ENCODE measurements at places on chromosomes 2 and 18.

DNA sequence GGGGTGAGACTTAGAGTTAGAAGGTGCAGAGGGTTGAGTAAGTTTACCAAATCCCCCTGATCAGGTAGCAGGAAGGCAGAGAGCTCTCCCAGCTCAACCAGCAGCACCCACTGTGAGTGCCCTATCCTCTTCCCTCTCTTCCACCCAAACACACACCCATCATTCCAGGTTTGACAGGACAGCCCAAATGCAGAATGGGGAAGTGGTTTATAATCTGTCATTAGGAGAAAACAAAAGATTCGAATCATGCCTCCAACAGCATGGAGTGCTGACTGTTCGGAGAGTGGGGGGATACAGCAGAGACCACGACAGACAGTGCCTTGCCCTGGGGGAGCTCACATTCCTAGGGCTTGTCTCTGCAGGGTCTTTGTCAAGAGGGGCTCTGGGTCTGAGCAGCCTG, 11.7 kb downstream of the CXCR2 start:
- no peak for DNase-seq

GRCh38 chr2:27086724-27087593, at the start of gene KHK:
TSS of gene KHK (plus strand) at chr2:27086772. CDS start at chr2:27087260, 488 bp downstream.
- no peak for DNase-seq

DNA sequence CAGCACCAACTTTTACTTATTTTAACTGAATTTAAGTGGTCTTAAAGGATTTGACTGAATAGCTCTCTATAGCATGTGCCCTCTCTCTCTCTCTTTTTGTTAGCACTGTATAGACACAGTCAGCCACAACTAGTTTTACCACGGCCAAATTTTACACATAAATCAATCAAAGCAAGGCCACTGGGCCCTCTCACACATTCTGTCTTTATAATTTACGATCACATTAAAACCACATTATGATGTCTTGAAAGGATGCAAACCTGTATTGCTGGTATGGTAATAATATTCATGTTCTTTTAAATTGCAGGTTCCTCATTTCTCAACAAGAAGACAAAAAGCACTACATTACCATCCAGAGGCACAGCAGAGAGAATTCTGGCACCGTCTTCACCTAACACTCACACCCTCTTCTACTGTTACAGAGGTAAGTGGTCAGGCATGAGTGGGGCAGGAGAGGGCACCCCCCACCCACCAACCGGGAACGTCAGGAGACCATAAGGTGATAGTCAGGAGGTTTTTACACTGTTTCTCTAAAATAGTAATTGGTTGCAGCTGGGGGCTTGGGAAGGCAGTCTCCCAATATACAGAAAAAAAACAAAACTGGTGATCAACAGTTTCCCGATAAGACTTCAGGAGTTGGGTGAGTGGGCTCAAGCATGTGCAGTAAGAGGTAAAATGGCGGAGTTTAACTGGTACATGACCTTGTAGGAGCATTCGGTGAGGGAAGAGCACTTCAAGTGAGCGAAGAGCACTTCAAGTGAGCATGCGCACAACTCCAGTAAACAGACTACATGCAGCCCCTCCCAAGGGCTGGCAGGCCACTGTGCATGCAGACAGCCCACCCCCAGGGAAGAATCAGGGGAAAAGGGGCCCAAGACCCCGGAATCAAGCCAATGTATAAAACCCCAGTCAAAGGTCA, 296.7 kb downstream of the PIEZO2 start:
- no peak for DNase-seq

DNA sequence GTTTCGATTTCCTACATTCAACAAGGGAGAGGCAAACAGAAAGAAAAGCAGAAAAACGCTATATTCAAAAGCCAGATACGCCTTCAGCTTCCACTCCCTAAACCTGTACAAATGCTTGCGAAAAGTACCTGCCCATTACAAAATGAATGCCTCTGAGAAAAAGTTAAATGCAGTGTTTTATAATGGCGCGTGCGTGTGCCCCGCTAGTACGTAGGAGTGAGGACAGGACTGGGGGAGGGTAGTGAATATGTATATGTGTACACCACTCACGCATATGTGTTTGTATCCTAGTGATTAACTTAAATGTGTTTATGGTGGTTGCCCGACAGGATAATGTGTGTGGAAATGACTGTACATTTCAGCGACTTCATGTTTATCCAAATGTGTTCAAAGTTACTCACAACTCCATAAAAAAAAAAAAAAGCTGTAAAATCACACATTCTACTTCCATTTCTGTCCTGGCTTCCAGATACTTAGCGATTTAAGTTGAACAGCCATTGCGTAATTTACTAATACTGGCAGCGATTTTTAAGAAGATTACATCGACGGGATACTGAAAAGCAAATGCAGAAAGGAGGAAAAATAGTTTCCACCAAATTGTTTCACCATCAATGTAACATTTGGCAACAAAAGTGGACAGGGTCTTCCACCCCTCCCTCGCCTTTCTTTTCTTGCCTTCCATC, 1.3 kb downstream of the NEUROD1 start:
- DNase-seq: no peak

- no peak for DNase-seq
These were observed 35.2 kb downstream of the E2F6 start for GRCh38 chr2:11430729-11431128.

DNA sequence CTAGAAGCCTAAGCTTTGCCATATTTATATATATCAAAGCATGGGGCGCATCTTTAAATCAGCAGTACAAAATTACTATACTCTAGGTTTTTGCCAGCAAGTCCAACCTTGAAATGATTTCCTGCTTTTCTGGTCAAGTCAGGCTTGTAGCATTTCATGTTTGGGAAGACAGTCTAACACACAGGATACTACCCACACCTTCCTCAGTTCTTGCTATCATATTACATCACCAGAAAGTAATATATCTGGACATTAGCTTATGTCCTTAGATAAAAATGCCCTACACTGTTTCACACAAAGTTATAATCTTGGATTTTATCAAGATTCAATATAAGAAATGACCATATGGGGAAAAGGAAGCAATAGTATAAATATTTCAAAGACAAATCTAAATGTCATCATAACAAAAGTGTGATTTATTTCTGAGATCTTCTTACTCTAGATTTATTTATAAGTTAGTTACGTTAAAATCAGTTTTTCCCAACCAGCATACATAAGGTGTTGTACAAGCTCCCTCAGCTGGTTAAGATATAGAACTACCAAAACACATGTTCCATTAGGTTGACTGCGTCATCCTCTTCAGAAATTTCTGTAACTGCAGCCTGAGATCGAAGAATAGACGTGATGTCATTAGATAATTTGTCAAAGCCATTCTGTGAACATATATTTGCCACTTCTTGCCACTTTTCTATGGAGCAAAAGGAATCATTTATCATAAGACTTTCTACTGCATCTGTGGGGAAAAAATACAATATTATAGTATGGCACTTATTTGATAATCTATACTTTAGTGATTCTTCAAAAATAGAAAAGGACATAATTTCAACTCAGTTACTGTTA, 56.6 kb downstream of the CLHC1 start:
- DNase-seq: peak; percentile 32

DNA sequence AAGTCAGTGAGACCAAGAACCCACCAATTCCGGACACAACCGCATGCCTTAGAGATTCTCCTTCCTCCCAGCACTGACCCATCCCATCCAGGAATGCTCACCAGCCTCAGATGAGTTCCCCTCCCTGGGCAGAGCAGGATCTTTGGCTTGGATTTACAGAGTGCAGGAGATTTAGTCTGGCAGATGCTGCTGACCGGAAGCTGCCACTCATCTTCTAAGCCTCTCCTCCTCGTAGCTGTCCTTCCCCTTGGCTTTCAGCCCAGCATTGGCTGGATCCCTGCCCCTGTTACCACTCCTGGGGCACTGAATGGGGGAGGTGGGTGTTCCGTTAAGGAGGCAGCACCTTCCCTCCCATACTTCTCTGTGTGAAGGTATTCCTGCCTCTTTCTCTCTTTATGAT, 53.2 kb downstream of the VWA3B start:
- no peak for DNase-seq

DNA sequence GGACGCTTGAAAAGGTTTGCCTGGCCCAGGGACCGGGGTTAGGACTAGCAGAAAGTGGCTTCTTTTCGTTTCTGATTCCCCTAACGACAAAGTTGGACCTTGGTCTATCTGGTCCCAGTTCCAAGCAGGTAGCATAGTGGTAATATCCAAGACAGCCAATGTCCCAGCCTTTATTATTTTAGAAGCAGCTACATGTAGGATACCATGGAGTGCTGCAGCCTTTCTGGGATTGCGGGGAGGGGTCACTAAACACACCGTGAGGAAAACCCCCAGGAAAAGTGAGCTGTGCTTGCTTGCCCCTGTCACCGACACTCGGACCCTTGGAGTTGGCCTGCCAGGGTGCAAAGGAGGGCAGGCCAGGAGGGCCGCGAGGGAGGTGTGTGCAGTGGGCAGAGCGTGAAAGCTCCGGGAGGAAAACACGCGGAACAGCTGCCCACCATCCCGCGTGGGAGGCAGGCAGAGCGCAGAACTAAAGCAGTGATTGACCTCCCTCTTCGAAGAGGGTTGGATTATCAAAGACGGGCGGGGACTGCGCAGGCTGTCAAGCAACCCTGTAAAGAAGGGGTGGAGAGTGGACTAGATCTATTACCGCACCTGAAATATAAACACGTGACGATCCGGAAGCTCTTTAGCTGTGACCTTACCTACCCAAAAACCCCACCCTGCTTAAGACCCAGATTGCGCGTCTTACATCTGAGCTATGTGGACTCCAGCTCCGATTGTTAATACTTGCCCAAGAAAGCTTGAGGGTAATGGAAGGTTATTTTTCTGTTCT, 624 bp upstream of the MAP4K3 start:
- no peak for DNase-seq

- no peak for DNase-seq
These were observed 47.8 kb upstream of the TEX51 start for GRCh38 chr2:126850940-126851339.

DNA sequence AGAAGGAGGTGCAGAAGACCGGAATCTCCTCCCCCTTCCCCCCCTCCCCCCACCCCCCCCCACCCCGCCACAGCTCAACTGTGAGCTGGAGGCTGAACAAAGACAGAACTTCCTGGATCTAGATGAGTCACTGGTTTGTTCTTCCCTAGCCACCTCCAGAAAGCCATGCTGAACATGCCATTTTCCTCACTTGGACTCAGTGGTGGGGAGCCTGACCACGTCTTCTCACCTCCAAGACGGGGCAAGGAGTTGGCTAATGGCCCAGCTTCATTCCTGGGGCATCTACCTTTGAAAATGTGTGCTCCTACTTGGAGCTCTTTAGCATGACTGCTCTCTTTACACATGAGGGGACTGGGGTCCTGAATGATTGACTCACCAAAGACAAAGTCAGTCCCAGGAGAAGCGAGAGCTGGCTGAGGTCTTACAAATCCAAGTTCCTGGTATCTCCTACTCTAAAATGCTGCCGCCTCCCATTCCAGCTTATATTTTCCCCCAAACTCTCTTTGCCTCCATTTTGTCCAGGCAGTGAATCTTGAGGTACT, 22.6 kb upstream of the FZD5 start:
- DNase-seq: no peak

DNA sequence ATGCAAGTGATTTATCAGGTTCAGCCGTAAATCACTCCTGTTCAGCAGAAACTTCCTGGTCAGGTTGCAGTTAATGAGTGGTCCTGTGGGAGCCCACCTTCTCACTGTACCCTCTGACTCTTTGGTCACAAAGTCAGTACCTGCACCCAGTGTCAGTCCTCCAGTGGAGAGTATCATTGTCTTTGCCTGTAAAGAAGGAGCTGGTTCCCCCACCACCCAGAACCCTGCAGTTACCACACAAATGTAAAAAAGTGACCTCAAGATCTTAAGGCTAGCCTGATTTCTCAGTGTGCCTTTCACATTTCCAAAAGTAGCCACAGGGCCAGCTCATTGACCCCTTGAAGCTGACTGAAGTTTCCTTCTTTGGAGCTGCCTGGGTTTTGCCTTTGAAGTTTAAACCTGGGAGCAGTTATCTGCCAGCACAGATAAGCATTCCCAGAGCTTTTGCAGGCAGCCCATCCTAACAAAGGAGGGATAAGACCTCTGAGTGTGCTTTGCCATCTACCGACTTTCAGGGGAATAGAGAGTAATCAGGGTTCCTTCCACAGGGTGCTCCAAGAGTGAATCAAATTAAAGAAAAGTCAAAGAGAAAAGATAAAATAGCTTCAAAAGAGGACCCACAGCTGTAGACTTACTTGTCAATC, 725.2 kb downstream of the CPS1 start:
- no peak for DNase-seq

GRCh38 chr18:49813069-49813318, 339 bp downstream of the ACAA2 start:
- no peak for DNase-seq

DNA sequence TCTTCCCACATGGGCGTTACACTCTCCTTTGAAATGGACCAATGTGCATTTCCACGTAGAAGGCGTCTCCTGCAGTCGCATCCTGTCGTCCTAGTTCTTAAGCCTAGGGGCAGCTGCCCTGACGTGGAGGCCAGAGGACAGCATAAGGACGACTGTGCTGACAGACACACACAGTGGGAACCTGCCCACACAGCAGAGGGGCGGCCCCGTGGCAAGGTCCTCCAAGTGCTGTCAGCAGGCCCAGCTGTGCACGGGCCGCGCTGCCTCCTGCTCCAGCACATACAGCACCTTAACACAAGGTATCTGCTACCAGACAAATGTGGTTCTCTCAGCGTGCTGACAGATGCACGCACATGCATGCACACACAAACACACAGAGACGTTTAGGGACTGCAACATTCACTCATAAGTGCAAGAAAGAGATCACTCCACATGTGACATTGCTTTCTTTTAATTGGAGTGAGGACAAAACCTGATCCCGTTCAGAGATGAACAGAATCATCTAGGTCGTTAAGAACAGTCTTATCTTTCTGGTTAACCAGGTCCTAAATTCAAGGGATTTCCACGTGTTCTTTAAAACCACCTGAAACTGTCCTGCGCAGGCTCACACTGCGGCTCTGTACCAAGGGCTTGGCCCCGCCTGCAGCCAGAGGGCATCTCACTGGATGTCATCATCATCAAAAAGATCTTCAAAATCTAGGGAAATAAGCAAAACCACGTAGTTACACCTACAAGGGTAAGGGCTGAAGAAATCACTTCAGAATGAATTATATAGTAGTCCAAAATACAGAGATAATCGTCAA, 5.5 kb downstream of the COPS9 start:
- DNase-seq: no peak

DNA sequence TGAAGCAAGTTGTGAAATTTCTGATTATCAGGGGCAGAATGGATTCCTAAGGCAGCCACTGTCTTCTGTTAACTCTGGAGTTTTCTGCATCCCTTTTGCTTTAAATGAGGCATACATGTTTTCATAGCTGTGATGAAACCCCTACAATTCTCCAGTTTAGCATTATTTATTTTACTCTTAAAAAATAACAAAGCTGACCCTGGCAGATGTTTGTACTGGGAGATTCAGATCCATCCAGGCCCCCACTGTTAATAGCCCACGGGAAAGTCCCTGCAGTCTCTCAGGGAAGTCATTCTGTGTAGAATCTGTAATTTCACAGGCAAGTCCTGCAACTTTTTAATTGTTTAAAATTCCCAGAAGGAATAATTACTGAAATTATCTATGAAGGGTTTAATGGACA, 353 bp upstream of the SULT1C4 start:
- DNase-seq: no peak

- DNase-seq: no peak
These were observed 7.2 kb downstream of the CPSF3 start for GRCh38 chr2:9430316-9431293.

- no peak for DNase-seq
These were observed 632 bp downstream of the AFTPH start for GRCh38 chr2:64524604-64525316.

All from amniotic stem cell (primary cell).